Pulmonary artery endothelial cell (primary cell): ENCODE measurements at places on chromosomes 11 and 22.

GRCh38 chr11:16785520-16786128, 47.2 kb downstream of the C11orf58 start:
- DNase-seq = peak; percentile 41

GRCh38 chr11:66104057-66104638, 34.1 kb downstream of the PACS1 start:
- DNase-seq = no peak

DNA sequence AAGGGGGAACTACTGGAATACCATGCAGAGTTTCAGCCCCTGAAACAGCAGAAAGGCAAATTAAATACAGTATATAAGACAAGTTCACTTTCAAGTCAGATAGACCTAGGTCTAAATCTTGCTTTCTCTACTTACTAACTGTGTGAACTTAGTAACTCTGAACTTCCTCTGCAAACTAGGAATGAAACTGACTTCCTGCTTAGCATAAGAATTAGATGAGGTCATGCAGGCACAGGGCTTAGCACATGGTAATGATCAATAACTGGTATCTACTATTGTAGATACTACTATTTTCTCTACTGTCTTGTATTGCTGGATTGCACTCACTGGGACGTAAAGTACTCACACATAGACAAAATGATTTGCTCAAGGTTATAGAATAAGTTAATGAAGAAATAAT, 51.5 kb upstream of the MTNR1B start:
- DNase-seq = no peak

- DNase-seq = no peak
These were observed 548.5 kb downstream of the BUD13 start for GRCh38 chr11:116224154-116224888.

GRCh38 chr11:56841210-56841810, 92.8 kb upstream of the OR9G4 start:
- peak; percentile 22 for DNase-seq

- no peak for DNase-seq
These were observed 836.6 kb downstream of the NTM start for GRCh38 chr11:132206993-132207392.

DNA sequence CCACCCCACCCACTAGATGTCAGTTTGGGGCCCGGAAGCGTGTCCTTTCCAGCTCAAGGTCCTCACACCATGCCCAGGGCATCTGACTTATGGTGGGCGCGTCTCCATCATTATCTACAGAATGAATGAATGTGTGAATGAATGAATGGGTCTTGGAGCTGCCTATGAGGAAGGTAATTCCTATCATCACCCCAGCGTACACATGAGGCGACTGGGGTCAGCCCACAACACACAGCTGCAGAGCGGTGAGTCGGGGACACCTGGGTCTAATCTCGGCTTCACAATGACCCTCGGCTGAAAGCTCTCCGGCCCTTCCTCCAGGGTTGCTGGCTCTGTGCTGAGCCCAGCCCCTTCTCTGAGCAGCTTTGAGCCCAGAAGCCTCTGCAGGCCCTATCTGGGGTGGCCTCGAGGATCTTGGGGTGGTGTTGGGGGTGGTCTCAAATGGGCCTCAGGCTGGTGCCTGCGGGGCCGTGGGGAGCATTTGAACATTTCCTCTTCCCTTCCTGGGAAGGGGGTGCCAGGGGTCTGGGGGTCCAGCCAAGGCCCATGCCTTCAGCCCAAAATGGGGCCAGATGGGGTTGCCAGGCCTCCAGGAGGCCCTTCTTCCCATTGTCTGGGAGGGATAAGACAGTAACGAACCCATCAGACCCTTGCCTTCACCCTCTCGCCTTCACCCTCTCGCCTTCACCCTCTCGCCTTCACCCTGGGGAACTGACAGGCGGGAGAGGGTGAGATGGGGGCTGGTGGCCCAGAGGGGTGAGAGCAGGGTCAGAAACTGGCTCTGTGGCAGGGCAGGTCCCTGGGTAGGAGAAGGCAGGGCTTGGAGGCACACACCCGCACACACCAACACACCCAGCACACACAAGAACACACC, 82.4 kb downstream of the MYEOV start:
- no peak for DNase-seq

DNA sequence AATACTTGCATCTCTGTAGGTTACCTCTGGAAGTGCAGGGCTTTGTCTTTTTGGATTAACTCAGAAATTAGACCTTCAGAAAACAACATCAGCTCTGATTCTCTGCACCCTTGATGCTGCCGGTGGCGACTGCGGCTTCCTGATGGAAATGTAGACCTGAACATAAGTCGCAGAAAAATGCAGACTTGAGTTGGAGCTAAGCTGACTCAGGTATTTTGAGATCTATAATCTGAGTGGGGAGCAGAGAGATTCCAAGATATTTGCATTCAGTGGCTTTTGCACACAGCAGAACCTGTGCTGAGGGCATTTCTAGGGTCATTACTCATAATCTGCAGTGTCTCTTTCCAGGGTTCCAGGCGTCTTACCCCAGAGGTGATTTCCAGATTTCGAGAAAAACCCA, 18.7 kb upstream of the NFAM1 start:
- no peak for DNase-seq

DNA sequence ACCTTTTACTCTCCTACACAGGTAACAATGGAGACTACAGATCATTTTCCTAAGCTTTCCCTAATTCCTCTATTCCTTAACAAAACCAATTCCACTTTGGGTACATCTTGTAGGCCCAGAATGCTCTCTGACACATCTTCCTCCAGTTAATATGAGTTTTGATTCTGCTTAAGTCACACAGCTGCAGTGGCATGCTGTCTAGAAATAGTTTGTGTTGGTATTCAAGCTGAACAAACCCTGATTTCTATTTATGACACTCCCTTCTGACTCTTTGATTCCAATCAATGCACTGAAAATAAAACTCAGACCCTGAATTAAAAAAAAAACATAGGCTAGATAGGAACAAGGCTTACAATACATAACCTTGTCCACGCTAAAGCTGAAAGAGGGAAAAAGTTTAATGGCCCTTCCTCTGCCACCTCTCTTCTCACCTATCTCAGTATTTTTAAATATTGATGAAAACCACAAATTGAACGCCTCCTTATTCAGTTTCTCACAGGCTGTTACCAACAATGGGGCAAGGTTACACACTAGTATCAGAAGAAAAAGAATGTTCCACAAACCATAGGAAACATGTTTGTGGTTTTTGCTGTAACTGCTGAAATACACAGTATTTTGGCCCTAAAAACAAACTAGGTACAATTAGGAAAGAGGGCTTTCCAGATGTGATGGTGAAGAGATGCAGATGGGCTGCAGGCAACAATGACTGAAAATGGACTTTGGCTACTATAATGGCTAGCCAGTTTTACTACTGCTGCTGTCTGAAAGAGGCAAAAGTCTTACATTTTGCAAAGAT, 35.7 kb upstream of the GAB2 start:
- DNase-seq = no peak

GRCh38 chr22:29846290-29846689, 8.2 kb upstream of the ASCC2 start:
- DNase-seq = no peak

GRCh38 chr11:75198278-75198973, 42.1 kb upstream of the TPBGL start:
- DNase-seq = no peak

DNA sequence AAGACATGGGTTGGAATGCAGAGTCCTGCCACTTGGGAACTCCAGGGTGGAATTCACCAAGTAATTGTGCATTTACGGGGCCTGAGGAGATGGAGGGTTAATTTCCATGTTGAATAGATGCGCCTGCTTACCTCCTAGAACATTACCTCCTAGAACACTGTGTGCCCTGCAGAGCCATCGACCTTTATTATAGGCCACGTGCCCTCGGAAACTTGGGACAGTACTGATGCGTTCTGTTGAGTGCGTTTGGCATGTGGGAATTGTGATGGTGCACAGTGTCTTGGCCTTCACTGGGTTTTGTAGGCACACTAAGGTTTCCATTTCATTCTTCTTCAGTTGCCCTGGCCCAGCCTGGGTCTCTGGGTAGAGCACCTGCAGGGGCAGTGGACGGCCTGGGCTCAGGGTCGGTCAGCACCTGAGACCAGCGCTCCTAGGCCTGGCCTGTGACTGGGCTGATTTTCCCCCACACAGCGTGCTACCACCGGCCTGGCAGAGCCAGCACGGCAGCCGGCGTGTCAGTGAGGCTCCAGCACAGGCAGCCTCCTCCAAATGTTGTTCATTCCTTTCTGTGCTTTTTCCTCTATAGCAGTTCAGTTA, 12.7 kb downstream of the TRMU start:
- no peak for DNase-seq

DNA sequence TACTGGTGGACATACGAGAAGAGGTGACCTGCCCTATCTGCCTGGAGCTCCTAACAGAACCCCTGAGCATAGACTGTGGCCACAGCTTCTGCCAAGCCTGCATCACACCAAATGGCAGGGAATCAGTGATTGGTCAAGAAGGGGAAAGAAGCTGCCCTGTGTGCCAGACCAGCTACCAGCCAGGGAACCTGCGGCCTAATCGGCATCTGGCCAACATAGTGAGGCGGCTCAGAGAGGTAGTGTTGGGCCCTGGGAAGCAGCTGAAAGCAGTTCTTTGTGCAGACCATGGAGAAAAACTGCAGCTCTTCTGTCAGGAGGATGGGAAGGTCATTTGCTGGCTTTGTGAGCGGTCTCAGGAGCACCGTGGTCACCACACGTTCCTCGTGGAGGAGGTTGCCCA, 6.9 kb downstream of the TRIM6 start:
- DNase-seq = no peak

- no peak for DNase-seq
These were observed 93.1 kb downstream of the TP53I11 start for GRCh38 chr11:44857490-44858090.

DNA sequence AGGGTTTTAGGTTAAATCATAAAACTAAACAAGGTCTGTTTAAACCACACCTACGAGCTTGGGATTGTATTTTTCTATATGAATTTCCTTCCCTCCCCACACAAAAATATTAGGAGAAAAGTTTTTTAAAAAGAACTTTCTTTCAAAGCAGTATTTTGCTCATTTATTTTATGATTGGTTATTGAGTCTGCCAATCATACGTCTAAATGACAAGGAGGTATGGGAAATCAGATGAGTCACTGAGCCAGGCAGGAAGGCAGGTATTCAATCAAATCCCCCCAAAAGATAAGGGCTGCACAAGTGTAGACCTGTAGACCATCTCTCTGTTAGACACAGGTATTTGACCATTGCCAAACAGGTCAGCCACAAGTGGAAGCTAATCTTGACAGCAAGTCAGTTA, 440.1 kb upstream of the CCDC90B start:
- no peak for DNase-seq

DNA sequence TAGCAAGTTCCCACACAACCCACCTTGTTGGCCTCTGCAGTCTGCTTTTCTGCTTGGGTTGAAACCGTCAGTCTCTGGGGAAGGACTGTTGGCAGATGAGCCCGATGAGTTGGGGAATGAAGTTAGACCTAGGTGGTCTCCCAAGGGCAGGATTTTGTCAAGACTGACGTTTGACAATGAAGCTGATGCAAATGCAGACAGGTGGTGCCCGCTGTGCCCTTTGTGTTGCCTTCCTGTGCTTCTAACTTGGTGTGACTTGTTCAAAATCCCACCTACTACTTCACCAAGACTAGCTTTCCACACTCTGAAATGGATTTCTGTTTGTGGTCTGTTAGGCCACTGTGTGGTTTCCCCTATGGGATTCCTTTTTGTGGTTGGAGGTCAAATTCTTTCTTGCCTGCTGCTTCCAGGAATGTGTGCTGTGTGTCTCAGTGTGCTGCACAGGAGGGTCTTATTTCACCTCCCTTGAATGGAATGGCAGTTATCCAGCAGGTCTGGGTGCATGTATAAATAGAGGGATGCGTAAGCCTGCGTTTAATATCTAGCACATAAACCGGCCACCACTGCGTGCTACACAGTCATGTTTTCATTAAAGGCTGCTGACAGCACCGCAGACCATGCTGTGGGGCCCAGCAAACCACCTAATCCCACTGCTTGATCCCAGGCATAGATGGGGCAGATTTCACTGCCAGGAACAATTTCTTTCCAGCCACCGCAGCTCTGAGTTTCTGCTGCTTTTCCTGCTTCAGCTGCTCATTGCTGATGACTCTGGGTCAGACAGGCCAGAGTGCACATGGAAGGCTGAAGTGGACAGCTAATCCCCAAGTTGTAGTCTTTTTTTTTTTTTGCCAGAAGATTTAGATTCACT, 44.8 kb downstream of the ADAMTS8 start:
- no peak for DNase-seq

GRCh38 chr11:110059706-110060463, 33.3 kb upstream of the ZC3H12C start:
- no peak for DNase-seq

DNA sequence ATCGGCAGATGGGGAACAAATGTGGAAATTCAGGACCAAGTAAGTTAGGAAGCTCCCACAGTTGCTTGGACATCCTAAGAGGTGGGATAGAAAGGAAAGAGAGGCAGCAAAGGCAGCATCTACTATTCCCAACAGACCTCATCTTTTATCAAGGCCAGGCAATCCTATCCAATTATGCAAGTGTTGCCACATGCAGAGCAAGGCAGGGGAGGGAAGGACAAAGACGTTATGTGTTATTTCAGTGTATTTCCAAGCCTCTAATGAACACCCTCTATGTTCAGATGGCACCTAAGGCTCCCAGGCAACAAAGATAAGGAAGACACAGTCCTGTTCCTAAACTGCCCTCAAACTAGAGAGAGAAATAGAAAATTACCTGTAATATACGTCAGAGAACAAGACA, 9.2 kb downstream of the TIGD3 start:
- DNase-seq = no peak

DNA sequence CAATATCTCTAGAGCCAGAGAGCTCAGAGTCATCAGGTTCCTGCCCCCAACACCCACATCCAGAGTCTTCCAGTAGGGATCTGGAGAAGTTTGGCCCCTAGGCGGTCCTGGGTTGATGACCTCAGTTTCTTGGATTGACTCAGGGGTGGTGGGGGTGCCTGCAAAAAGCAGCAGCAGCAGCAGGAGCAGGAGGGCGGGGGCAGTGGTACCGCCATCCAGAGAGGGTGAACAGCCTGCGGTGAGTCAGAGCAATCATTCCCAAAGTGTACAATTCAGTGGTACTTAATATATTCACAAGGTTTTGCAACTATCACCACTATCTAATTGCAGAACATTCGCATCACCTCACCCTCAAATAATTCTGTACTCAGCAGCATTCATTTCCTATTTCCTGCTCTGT, 9.9 kb upstream of the SEC14L3 start:
- DNase-seq = no peak

DNA sequence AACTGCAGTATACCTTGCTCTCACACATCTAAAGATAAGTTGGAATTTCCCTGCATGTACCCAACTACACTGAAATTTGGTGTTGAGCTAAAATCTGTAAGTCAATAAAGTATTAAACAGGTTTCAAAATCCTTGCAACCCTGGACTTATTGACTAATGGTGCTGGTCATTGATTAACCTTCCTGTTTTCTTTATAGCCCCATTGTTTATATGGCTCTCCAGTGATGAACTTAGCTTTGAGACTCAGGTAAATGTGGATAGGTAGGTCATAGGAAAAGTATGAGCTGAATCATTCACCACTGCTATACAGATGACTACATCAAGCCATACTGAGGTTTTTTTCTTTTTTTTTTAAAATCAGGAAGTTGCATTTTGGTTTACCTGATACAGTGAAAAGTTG, 132.7 kb downstream of the FAT3 start:
- DNase-seq = no peak
